ENCODE measurements at places on chromosomes 6 and 20.

DNA sequence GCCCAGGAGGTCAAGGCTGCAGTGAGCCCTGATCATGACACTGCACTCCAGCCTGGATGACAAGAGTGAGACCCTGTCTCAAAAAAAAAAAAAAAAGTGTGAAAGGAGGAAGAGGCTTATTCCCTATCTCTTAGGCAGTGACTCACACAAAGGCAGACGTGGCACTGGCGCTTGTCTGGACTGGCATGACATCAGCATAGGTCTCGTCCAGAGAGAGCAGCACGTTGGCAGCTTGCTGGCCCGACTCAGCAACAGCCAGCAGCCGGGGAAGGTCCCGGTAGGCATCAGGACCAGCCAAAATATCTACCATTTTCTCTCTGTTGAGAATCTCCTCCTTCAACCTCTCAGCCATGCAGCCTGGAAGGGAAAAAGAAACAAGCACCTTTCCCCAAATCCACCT is 14.1 kb downstream of the CDK5RAP1 start:
- DNase-seq: peak; percentile 32

- no peak for DNase-seq
Observed at GRCh38 chr6:138654715-138655634, 118.6 kb upstream of the CCDC28A start.

- no peak for DNase-seq
Observed at GRCh38 chr6:43378631-43379030, 9.2 kb upstream of the ZNF318 start.

DNA sequence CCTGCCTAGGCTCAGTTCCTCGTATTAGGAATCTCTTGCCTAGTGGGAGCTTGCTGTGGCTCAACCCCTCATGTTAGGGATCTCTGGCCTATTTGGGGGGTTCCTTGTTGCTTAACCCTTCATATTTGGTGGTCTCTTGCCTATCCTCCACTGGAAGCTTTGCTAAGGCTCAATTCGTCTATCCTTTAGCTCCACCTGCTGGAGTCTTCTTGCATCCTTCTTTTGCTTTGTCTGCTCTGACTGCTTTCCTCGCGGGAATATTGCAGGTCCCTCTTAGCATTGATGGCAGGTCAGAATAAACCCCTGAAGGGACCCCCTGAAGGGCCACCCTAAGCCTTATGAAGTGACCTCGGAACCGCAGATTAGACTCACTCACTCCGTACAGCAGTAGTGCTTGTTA is 203.0 kb upstream of the TBX18 start:
- DNase-seq: no peak

GRCh38 chr6:46012834-46013233 is 2.8 kb downstream of the CLIC5 start:
- DNase-seq: no peak

GRCh38 chr6:83546636-83547035 is 34.3 kb downstream of the PRSS35 start:
- no peak for DNase-seq

GRCh38 chr20:11780765-11781369 is 136.8 kb upstream of the BTBD3 start:
- DNase-seq: no peak

DNA sequence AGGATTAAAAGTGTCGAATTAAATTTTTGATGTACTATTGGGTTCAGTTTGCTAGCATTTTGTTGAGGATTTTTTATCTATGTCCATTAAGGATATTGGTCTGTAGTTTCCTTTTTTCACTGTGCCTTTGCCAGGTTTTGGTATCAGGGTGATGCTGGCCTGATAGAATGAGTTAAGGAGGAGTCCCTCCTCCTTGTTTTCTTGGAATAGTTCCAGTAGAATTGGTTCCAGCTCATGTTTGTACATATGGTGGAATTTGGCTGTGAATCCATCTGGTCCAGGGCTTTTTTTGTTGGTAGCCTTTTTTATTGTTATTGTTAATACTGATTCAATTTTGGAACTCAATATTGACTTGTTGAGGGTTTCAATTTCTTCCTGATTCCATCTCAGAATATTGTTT is 141.8 kb downstream of the SIM1 start:
- no peak for DNase-seq

- DNase-seq: no peak
Observed at GRCh38 chr20:6644813-6645628, 122.5 kb upstream of the BMP2 start.

DNA sequence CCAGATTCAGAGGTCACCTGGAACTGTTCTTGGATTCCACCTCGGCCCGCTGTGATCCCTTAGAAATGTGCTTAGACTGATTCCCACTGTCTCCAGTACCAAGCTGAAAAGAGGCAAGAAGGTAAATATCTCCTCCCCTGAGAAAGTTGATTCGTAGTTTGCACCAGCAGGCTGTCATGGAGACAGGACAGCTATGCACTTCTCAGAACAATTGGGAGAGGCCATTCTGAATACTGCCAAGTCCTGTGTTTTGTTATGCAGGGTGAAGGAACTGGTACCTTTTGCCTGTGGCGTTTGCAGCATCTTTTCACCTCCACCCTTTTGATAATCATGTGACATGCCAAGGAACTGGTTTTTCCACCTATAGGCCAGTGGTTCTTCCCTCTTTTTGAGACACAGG is 58.2 kb upstream of the RNGTT start:
- no peak for DNase-seq

DNA sequence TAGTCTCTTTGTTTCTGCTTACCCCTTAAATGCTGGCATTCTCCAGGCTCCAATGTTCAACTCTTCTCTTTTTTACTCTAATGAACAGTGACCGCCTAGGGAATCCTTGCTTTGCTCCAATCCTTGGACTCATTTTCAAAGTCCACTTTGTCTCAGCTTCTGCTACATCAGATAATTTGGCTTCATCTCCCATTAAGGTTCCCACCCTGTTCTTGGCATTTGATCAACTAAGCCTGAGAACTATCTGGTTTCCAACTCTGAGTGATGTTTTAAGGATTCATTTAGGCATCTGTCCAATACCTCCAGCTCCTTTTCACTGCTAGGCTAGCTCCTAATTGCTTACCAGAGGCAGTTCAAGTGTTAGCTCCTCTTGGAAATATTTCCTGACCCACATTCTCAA is 64.9 kb downstream of the ME1 start:
- DNase-seq: peak; percentile 28

DNA sequence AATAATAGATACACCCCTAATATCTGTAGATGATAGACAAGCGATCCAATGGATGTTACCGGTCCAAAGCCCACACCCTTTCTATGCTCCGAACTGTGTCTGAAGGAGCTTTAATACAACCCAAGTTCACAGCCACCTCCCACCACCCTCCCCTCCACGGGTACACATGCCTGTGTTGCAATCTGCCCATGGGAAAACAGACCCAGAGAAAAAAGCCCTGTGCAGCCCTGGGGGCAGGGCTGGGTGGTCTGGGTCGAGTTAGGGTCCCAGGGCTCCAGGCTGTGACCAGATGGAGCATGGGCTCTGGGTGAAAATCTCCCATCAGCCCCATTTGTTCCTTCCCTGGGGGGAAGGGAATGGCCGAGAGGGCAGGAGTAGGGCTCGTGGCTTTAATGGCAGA is 65.8 kb downstream of the BANF2 start:
- no peak for DNase-seq

DNA sequence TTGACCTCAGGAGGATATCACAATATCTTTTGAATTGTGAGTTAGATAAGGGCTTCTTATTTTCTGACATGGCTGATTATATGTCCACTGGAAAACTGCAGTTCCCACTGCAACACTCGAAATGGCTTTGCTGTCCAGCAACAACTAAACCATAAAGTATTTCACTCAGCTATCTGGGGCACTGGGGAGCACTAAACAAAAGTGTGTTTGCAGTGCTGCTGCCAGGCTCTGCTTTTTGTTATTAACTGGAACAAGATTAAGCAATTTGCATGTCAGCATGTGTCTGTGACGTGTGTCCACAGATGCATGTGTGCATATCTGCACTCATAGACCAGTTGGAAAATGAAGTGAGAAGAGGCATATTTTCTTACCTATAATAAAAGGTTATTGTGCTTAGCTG is 107.8 kb upstream of the CCN2 start:
- DNase-seq: no peak

- DNase-seq: no peak
Observed at GRCh38 chr20:40251284-40251932, 437.6 kb downstream of the MAFB start.

- no peak for DNase-seq
Observed at GRCh38 chr6:150835620-150836019, 29.9 kb upstream of the MTHFD1L start.

- no peak for DNase-seq
Observed at GRCh38 chr20:5971203-5971602, 20.8 kb downstream of the MCM8 start.

GRCh38 chr20:10558635-10559187 is 115.1 kb downstream of the JAG1 start:
- peak; percentile 92 for DNase-seq

- no peak for DNase-seq
Observed at GRCh38 chr6:93322651-93323050, 96.7 kb downstream of the EPHA7 start.

DNA sequence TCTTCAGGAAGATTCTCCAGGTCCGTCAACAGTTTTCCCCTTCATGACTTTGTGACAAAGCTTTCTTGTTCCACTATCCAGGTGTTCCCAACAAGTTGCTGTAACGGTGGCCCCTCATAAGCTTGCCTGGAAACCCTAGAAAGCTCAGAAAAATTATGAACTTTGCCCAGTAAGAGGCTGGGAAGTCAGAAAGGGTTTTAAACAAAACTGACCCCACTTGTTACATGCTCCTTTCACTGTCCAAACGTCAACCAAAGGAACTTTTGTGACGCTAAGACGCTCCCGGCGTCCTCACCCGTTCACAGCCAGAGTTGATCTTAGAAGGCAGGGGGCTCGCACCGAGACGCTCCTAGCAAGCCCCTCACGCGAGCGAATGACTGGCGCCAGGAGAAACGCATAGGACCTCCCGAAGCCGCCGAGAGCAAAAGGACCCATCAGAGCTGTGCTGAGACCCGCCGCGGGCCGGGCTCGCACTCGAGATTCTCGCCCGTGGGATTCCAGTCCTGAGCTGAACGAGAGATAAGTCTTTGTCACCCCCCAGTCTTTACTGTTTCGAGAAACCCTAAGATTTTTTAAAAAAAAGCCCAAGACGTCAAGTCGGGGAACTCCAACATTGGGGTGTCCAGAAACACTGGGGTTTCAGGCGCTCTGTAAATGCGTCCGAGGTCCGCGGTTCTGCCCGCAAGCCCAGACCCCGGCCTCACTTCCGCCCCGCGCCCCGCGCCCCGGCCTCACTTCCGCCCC is 544 bp upstream of the ACAT2 start:
- no peak for DNase-seq

- no peak for DNase-seq
Observed at GRCh38 chr6:34300332-34300751, 51.5 kb upstream of the SMIM29 start.

GRCh38 chr20:44732327-44732726 is 13.3 kb upstream of the KCNK15 start:
- no peak for DNase-seq
